ENCODE measurements at places on chromosomes 11 and 22.

DNA sequence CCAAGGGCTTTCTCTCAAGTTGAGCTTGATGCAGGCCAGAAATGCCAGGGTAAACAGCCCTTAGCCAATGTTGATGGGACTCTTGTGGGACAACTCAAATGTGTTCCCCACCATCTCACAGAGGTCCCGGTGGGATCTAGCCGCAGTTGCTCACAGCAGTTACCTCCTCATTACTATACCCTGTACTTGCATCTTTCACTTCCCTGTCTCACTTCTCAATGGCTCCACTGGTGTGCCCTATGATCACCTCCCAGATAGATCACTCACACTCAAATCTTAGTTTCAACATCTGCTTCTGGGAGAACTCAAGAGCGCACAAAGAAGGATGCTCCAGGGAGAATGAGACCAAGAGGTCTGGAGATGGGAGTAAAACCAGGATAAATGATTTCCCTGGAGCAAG, 47.0 kb downstream of the RCN1 start:
- no peak for DNase-seq

GRCh38 chr22:38221908-38222796, 20.4 kb downstream of the MAFF start:
- no peak for DNase-seq

- no peak for DNase-seq
Observed at GRCh38 chr11:17921659-17922415, 91.0 kb downstream of the SERGEF start.

GRCh38 chr22:38740754-38741153, 15.0 kb downstream of the SUN2 start:
- no peak for DNase-seq

DNA sequence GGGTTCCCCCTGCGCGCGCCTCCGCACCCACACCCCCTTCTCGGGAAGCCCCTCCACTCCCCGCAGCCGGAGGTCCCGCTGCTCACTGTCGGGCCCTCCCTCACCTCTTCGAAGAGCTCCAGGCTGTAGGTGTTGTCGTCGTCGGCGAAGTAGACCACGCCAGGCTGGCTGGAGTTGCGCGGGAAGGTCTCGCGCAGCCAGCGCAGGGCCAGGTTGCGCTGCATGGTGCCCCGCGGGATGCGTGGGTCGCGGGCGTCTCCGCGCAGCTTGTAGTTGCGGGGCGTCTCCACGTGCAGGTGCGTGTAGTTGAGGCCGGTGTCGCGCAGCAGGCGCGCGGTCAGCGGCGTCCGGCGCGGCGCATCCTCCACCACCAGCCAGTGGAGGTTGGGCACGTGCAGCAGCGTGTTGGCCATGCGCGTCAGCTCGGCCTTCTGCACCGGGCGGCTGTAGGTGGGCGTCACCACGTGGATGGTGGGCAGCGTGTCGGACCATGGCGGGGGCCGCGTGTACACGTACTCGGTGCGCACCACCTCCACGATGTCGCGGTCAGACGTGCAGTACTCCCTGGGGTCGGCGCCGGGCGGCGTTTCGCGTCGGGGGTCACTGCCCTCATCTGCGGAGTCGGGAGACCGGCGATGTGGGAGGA, 28.3 kb downstream of the B3GAT1 start:
- DNase-seq = no peak

DNA sequence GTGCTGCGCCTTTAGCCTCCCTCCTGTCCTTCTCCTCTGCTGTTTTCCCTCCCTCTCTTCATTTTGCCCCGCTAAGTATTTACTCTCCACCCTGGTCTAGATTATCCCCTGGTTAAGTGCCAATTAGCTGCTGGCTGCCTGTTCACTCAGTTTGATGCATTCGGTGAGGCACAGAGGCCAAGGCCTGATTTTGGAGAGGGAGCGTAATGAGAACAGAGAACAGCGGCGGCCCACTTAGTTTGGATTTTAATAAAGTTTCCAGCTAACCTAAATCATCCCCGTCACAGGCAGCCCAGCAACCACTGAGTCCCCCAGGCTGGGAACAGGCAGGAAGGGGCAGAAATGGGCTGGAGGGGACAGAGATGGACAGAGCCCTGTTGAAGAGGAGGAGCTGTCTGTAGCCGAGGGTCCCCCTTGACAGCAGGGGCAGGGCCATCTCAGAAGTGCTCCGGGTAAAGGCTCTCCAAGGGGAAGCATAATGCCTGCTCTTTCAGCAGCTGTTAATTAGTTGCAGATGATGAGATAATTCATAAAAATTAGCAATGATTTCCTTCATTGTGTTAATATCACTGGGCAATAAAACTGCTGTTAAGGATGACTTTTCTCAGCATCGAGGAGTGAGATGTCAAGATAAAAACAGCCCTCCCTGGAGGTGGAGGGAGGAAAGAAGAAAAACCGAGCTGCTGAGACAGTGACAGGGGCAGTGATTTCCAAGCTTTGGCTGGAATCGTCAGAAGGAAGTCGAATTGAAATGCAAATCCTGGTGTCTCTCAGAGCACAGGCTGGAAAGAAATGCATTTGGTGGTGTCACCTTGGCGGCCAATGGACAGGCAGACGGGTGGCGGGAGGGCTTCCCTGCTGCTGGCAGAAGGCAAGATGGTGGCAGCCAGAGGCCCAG, 170.1 kb downstream of the GRIK4 start:
- no peak for DNase-seq

GRCh38 chr11:75482931-75483469, 42.7 kb downstream of the GDPD5 start:
- no peak for DNase-seq

GRCh38 chr11:33635161-33635560, 65.5 kb downstream of the C11orf91 start:
- no peak for DNase-seq

- DNase-seq = no peak
Observed at GRCh38 chr11:12483604-12484003, 106.2 kb downstream of the PARVA start.

- DNase-seq = no peak
Observed at GRCh38 chr11:133934599-133935550, 21.9 kb downstream of the IGSF9B start.

- no peak for DNase-seq
Observed at GRCh38 chr11:31652528-31652927, 143.0 kb downstream of the ELP4 start.

- DNase-seq = no peak
Observed at GRCh38 chr11:118012083-118012669, 26.0 kb downstream of the IL10RA start.

DNA sequence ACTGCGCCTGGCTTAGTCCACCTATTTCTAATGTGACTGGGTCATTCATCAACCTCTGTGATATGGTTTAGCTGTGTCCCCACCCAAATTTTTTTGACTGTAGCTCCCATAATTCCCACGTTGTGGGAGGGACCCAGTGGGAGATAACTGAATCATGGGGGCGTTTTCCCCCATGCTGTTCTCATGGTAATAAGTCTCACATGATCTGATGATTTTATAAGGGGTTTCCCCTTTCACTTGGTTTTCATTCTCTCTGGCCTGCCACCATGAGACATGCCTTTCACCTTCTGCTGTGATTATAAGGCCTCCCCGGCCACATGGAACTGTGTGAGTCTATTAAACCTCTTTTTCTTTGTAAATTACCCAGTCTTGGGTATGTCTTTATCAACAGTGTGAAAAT, 8.7 kb downstream of the CENATAC start:
- no peak for DNase-seq

GRCh38 chr22:21642584-21643448, 714 bp downstream of the SDF2L1 start:
- DNase-seq = peak; percentile 41

DNA sequence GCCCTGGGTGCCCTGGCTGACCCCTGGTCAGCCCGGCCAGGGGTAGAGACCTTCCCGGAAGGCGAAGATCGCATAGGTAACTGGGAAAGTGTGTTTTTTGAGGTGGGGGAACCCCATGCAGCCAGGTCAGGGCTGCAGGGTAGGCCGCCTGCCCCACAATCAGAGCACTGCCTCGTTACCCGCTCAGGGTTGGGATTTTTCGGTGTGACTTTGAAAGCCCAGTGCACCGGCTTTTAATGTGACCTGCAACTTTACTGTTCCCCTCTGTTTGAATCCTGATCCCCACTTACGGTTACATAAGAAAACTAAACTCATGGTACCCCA, 239.2 kb upstream of the PLET1 start:
- DNase-seq = no peak

- no peak for DNase-seq
Observed at GRCh38 chr22:29275167-29275566, 7.1 kb downstream of the EWSR1 start.

DNA sequence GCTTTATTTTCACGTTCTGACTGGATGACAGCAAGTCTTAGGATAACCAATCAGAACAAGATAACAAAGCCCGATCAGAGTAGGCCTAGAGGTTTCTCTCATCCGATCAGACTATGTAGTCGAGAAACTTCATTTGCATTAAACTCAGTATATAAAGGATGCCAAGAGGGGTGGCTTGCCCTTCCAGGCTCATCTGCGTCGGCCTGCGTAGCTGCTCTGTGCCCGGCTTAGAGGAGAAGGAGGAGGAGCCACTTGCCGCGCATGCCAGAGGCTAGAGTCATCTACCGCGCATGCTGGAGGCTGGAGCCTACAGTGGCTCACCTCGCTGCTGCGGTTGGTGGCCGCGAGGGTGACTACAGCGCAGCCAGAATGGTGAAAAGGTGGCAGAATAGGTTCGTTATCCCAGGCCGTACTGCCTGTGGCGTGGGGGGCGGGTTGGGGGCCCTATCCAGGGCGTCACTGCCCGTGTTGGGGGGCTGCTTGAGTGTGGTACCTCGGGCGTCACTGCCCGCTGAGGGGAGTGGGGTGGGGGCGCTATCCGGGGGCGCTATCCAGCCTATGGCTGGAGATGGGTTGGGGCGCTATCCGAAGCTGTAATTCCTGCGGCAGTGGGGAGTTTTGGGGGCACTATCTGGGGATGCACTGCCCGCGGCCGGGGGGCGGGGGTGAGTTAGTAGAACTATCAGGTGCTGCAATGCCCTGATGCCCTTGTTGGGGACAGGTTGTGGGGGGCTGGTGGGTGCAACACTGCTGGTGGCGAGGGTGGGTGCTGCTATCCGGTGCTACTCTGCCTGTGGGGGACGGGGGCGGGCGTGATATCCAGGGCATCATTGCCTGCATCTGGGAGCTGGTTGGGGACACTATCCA, at the start of gene RFPL2:
RFPL2 (minus strand) TSS at position 218 of the 867 bp plus-strand sequence. CDS start 2,622 bp downstream, outside the sequence.
- DNase-seq = no peak

GRCh38 chr11:16013649-16014275, 342.6 kb downstream of the SOX6 start:
- DNase-seq = no peak

DNA sequence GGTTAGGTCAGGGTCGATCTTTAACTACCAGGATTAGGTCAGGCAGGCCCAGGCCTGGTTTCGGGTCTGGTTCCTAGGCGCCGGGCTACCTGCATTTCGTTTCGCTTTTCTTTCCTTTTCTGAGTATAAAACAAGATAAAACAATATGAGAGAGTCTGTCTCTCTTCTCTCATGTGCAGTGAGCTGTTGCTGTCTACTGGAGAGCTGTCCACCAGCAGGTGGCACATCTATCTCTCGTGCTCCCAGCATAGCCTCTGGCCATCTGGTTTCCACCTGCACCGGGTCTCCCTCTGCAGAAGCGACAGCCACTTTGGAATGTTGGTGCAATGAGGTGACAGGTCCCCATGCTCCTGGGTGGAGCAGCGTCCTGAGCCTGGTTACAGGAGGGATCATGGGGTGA, 27.6 kb downstream of the RIBC2 start:
- DNase-seq = no peak

DNA sequence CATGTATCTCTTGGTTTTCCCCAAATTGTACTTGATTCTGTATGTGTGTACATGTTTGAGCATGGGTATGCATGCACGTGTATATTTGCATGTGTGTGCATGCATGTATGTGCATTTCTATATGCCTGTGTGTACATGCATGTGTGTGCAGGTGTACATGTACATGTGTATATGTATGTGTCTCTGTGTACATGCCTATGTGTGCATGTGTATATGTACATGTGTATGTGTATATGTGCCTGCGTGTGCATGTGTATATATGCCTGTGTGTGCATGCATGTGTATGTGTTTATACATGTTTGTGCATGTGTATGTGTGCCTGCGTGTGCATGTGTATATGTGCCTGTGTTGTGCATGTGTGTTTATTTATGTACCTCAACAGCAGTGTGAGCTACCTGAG, 5.3 kb upstream of the NCF4 start:
- DNase-seq = no peak

- no peak for DNase-seq
Observed at GRCh38 chr11:47711816-47712215, 3.4 kb downstream of the AGBL2 start.

DNA sequence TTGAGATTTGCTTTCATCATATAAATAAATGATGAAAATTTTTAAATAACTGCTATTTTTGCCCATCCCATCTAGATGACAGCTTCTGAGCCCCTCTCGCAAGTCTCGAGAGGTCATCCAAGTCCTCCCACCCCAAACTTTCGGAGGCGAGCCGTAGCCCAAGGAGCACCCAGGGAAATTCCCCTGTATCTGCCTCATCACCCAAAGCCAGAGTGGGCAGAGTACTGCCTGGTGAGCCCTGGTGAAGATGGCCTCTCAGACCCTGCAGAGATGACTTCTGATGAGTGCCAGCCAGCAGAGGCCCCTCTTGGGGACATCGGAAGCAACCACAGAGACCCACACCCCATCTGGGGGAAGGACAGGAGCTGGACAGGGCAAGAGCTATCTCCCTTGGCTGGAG, 83.9 kb upstream of the PARVA start:
- no peak for DNase-seq

DNA sequence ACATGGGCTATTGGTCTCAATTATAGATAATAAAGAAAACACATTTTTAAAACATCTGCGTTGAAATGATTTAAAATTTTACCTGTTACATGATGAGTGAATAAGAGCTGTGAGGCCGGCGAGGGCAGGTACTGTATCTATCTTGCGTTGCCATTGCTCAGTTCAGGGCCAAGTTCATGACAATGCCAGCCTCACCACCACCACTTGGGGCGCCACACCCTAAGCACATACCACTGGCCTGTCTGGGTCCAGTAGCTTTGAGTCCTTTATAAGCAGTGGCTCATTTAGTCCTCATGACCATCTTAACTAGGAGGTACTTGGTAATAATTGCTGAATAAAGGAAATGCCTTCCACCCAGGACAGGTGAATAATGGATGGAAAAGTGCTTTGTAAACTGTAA, 14.5 kb upstream of the MB start:
- no peak for DNase-seq

DNA sequence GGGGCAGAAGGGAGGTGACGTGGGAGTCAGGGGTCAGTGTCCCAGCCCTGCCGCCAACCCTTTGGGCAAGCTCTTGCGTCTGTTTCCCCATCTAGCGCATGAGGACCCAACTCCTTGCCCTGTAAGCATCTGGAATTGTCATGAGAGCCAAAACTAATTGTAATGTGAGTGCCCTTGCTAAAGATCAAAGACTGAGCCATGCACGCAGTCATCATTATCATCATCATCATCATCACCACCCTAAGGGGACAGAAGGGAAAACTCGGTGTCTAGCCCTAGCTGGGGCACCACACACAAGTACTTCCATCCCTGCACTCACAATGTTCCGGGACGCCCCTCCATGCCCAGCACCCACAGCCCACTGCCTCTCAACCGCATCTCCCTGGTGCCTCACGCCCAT, 2.5 kb downstream of the LIF start:
- no peak for DNase-seq

- DNase-seq = no peak
Observed at GRCh38 chr11:2272946-2273280, 2.5 kb upstream of the ASCL2 start.

- no peak for DNase-seq
Observed at GRCh38 chr11:131598305-131598704, 227.9 kb downstream of the NTM start.

Measured in activated CD8-positive, alpha-beta memory T cell treated with anti-CD3 and anti-CD28 coated beads for 48 hours (primary cell).